ENCODE measurements at places on chromosomes 5 and 9.

- DNase-seq, result no peak
Observed at GRCh38 chr9:80156756-80157472, 585.1 kb downstream of the TLE4 start.

DNA sequence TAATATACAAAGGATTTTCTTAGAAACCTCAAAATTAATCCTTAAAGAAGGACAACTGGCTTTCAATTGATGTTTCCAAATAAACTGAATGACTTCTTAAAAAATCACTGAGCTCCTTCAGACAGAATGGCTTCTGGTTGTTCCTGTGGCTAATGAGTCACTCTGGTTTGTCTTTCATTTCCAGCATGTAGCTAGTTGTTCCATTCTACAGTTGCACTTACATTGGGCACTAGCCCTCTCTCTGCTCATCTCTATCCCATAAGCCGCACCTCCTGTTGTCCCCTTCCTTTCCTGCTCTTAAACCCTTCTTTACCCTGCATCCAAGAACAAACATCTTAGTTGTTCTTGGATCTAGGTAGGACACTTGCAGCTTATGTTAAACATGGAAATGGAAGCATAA, 235.3 kb upstream of the HAPLN1 start:
- no peak for DNase-seq

GRCh38 chr5:4130819-4131218, 535.2 kb downstream of the IRX1 start:
- DNase-seq, result no peak

GRCh38 chr5:143913008-143913752, 101.2 kb downstream of the HMHB1 start:
- no peak for DNase-seq

DNA sequence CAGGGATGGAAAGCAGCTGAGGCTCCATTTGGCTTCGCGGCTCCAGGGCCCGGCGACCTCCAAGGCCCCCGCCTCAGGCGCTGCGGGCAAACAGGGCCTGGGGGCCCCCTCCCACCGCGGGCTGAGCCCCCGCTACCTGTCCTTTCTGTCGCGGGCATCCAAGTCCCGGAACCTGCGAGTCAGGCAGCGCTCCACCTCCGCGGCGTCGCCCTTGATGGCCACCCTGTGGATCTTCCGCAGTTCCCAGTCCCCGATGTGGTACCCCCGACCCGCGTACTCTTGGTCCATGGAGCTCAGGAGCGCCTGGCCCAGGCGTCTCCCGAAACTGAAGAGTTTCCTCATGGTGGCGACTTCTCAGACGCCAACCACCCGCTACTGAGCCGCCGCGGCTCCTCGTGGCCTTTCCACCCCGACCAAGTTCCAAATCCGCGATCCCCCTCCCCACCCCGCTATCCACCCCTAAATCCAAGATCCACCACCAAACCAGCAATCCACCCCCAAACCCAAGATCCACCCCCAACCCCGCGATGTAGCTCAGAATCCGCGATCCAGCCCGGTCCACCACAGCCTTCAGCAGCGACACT, 86.5 kb upstream of the CCDC180 start:
- DNase-seq, result no peak

- no peak for DNase-seq
Observed at GRCh38 chr5:109281136-109281690, 128.6 kb downstream of the PJA2 start.

Data from activated CD4-positive, CD25-positive, alpha-beta regulatory T cell (primary cell).